Upper lobe of right lung (tissue), 1 donor: ENCODE measurements at places on chromosomes 5 and 9. TPM values are rescaled to one million over a fixed set of nuclear protein-coding genes. Genes with fewer than 3 reads are reported as not detected.

DNA sequence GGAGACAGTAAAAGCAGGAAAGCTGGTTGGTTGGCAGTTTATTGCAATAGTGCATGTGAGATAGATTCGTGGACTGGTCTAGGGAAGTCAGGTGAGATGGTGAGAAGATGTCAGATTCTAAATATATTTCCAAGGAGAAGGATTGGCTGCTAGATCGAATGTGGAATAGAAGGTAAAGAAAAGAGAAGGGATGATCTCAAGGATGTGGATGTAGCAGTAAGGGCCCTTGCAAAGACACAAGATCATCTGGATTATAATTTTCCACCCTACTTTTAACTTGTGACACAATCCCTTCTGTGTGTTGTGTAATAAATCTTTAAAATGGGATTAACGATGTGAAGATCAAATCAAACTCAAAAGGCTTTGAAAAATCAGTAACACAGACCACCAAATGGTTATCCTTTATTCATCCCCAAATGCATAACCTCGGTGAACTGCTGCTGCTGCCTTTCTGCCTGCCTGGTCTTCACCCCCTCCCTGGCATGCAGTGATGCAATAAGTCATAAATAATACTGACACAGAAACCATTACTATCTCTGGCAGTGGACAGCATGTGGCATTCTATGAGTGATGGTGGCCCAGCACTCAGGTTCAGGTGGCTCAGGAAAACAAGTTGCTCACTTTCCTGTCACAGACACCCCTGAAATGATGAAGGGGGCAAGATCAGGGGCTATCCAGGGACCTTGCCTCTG lies 178.4 kb downstream of the FAM114A2 start:
- no peak for DNase-seq

DNA sequence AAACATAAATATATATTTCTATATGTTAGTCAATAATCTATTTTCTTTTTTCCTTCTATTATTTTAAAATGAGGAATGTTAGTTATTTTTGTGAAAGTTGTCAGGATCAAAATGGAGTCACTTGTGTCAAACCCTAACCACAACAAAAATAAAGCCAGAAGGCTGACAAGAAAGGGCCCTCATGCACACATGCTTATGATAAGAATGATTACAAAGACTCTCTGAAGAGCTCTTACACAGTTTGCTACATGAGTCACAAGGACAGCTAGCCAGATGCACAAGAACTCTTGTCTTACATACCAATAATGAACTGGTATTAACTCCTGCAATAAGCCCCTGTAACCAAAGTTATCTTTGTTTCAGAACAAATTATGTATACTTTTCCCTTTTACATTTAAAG lies 64.7 kb downstream of the GGTA1 start:
- DNase-seq: no peak

The STPG3 gene
- not detected for total RNA-seq

DNA sequence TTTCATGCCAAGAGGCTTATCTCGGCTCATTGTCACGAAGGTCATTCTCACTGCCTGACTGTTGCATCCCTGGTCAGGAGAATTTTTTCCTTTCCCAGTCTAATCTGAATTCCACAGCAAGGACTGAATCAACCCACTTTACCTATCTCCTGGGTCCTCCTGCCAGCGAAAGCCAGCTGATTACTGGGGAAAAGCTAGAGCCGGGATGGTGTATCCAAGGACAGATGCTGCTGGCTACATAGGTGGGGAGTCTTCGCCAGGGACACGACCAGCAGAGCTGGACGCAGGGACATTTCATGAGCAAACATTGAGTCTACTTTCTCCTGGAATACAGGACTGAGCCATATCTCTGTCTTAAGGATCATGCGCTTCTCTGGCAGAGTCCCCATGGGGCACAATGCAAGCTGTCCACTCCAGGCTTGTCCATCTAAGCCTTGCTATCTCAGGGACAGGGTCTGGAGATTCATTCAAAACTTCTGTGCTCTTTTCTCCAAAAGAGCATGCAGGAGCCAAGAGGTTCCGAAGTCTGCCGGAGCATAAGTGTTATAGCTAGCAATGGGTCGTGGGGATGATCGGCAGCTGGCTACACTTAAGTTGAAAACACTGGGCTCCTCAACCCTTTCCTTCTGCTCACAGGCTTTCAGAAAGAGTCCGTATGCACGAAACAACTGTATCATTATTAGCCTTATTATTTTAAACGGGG lies 6.5 kb upstream of the HAND1 start:
- DNase-seq: no peak

- DNase-seq: no peak
These were observed 96.2 kb downstream of the HSPA4 start for GRCh38 chr5:133147815-133148567.

The PCDHA12 gene
- 8.8 TPM for total RNA-seq

DNA sequence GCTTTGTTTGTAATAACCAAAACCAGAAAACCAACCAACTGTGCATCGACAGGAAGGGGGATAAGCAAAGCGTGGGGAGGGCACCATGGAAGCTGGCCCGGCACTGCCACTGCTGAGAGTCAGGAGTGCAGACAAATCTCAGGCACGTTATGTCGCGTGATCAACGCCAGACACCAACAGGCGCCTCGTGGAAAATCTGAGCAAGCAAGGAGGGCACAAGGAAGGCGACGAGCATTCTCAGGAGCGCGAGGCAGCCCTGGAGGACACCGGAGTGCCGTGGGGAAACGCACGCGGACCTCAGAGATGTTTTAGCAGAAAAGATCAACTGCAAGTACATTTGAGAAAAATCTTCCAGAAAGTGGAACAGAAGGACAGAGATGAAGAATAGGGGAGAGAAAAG lies 15.1 kb upstream of the NSMF start:
- no peak for DNase-seq

The PPP3R2 gene
- not detected for total RNA-seq

DNA sequence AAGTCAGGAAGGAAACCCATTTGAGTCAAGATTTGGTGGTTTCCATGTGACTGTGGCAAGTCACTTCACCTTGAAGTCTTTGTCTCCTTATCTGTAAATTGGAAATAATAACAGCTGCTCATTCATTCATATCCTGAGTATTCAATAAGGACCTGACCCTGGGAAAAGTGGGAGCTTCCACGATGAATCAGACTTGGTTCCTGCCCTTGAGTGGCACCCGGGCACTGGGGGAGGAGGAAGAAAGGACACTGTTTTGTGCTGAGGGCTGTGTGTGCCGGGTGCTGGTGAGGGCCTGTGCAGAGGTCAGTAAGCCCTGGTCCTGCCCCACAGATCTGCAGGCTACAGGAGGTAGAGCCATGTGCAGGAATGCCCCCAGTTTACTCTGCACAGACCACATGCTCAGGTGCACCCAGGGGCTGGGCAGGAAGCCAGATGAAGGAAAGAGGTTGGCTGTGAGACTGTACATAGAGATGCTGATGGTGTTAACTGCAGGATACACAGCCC lies 6.8 kb downstream of the NDST1 start:
- no peak for DNase-seq

DNA sequence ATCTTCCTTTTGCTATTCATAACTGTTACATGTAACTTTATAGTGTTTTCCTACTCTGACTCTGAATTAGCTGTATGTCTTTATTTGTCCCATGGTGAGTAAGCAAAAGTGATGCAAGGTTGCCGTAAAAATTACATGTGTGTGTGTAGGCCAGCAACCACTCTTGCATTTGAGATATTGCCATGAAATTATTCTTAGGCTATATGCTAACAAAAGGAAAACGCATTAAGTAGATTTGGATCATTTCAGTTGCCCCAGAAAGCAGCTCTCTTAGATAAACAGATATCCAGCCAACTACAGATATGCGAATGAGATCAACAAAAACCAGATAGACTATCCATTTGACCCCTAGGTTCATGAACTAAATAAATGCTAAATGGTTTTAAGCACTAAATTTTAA lies 73.6 kb downstream of the CYLC2 start:
- no peak for DNase-seq

The CFAP77 gene
- not detected for total RNA-seq

GRCh38 chr5:67451640-67452279 lies 255.2 kb upstream of the CD180 start:
- no peak for DNase-seq

- DNase-seq: no peak
These were observed 9.4 kb upstream of the SPATA31D1 start for GRCh38 chr9:81979196-81979595.

The RC3H2 gene
- total RNA-seq: 44.3 TPM

DNA sequence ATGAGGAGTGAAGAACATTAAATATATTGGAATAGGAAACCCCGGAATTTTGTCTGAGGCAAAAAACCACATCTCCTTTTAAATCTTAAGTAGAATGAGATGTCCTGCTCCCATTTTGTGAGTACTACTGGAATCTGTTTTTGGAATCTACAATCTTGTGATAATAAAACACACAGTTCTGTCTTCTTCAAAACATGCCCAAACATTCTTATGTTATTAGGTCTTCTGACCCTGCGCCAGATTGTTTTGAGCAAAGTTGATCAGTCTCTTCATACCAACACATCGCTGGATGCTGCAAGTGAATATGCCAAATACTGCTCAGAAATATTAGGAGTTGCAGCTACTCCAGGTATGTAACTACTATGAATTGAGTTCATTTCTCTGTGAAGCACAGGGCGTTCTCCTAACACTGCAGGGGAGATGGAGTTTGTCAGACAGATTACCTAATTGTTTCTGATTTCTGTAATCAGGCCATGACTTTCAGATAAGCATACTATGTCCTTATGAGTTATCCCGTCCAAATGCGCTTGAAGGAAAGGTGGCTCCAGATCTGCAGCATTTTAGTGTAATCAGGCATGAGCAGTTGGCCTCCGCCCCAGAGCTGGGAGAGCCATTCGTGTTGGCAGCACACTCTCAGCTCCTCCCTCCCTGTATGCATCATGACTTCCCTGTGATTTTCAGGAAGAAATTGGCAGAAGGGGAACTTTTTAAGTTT lies 88.0 kb downstream of the NLN start:
- no peak for DNase-seq

DNA sequence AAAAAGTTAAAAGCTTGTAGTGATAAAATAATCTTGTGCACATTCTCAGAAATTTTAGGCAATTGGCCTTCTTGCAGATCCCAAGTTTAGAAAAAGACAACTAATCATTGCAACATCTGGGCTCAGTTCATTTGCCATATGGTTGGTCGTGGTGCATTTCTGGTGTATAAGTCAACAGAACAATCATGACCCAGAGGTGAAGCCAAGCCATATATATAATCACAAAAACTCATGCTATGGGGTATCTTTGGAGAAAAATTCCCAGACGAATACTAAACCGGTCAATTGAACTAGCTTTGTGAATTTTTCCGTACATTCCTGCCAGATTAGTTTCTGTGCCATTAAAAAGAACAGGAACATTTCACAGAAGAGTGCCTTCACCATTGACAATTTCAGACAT lies 50.3 kb downstream of the FYB1 start:
- DNase-seq: no peak

The IFNA2 gene
- not detected for total RNA-seq

The PDCD1LG2 gene
- 6.3 TPM for total RNA-seq

The PCDHA13 gene
- 2.3 TPM for total RNA-seq

DNA sequence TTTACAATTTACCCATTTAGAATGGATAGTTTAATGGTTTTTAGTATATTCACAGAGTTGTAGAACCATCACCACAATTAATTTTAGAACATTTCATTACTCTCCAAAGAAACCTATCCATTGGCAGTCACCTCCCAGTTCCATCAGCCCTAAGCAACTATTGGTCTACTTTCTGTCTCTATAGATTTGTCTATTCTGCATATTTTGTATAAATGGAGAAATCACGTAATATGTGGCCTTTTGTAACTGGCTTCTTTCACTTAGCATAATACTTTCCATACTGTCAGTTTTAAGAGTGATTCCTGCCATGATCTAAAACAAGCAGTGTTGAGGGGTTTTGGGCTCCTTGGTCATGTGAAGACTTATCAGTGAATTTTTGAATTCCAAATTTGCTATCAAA lies 12.7 kb downstream of the OCLN start:
- DNase-seq: no peak

The HAND1 gene
- not detected for total RNA-seq

GRCh38 chr5:150948539-150948938 lies 43.8 kb upstream of the ZNF300 start:
- no peak for DNase-seq

DNA sequence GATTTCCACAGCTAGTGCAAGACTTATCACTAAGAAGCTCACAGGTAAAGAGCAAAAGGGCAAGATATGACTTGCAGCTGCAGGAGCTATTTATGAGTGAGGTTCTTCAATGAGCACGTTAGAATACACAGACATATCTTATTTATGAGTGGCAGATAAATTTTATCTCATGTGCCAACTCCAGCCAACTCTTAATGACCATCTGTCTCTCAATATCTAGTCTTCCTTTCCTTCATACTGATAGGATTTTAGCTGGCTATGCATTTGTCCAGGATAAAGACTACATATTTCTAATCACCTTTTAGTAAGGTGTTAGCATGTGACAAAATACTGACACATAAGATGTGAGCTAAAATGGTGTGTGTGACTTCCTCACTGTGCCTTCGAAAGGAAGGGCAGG lies 304.5 kb downstream of the TRPM3 start:
- no peak for DNase-seq

GRCh38 chr9:20985851-20986600 lies 45.4 kb downstream of the HACD4 start:
- DNase-seq: no peak

GRCh38 chr9:122036988-122037387 lies 56.1 kb downstream of the TTLL11 start:
- DNase-seq: no peak

GRCh38 chr5:164353155-164353554 lies 847.7 kb downstream of the MAT2B start:
- DNase-seq: no peak

GRCh38 chr5:76401801-76402250 lies 1.3 kb upstream of the IQGAP2 start:
- DNase-seq: peak; percentile 73

The SLC23A1 gene
- total RNA-seq: not detected

The C5 gene
- 37.8 TPM for total RNA-seq

The GPR151 gene
- not detected for total RNA-seq

The AQP3 gene
- total RNA-seq: 352 TPM

The OR4F3 gene
- total RNA-seq: not detected

DNA sequence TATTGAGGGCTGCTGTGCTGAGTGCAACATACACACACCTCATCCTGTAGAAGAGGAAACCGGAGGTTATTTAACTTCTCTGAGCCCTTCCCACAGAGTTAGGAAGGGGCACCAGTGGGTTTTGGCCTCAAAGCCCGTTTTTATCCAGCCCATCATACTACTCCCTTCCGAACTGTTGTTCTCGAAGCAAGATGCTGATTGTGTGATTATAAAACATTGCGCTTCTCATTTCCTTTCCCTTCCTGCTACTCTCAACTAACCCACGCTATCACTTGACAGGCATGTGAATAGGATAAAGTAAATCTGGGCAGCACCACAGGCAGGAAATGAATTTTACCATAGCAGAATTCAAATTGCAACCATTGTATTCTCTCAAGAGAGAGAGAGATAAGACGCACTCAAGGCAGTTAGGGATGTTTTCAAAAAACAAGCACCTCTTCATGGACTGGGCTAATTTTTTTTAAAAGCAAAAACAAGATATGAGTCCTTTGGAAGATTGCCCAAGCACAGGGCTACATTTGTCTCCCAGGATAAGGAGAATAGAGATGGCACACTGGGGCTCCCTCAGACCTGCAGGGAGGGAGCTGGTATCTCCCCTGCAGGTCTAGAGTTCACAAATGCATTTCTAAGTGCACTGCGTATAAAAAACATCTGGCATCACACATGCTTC lies 52.6 kb downstream of the GNA14 start:
- no peak for DNase-seq
